ENCODE measurements at places on chromosomes 4 and X.

DNA sequence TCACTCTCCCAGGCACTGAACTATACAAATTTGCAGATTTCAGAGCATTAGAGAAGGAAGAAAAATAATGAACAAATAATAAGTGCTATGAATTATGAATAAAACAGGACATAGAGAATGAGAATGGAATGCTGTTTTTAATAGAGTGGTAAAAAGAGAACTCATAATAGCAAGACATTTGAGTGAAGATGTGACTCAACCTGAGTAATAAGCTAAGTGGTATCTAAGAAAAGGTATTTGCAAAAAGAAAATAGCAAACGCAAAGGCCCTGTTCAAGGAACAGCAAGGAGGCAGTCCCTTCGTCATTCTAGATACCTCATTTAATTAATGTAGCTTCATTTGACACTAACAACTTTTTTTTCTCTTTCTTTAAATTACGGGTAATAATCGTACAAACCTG is 1910.0 kb upstream of the TENM3 start:
- DNase-seq, result no peak

DNA sequence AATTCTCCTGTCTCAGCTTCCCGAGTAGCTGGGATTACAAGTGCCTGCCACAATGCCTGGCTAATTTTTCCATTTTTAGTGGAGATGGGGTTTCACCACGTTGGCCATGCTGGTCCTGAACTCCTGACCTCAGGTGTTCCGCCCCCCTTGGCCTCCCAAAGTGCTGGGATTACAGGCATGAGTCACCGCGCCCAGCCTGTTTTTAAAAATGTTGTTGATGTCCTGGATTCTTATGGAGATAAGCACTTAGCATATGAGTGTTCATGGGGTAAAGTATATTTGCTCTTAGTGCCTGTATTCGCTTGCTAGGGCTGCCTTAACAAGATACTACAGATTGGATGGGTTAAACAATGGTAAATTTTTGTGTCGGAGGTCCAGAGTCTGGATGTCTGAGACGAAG is 91.7 kb downstream of the CEP44 start:
- DNase-seq, result no peak

GRCh38 chr4:108559068-108559793 is 61.1 kb upstream of the RPL34 start:
- no peak for DNase-seq

DNA sequence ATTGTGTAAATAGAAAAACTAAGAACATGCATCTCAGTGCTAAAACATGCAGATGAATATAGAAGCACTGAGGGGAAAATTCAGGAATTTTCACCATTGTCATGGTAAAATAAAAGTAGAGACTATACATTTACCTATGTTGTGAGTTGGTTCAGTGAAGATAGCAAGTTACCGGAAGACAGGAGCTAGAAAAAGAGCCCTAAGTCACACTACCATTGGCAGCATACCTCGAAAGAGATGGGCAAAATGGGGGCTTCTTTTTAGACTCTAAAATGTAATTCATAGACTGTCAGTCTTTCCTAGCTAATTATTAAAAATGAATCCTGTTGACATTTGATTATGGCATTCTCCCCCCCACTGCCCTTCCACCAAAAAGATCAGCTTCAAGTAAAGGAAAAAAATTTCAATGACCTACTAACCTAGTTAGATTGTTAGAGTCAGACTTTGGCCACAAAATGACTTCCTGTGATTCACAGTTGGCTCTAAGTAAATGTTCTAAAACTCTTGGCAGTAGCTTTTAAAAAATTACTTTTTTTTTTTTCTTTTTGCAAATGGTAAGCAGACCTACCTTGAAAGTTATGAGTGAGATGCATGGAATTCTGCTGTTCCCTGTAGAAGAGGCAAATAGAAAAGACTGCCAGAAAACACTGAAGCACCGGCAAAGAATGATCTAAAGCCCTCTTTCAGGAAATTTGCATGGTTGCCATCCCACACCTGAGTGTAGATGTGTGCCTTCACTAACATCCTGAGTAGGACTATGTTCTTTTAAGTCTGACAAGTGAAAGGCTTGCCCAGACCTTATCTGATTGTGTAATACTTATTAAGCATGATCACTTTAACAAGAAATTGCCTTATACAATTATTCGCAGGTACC is 26.4 kb upstream of the ARSJ start:
- DNase-seq, result no peak

DNA sequence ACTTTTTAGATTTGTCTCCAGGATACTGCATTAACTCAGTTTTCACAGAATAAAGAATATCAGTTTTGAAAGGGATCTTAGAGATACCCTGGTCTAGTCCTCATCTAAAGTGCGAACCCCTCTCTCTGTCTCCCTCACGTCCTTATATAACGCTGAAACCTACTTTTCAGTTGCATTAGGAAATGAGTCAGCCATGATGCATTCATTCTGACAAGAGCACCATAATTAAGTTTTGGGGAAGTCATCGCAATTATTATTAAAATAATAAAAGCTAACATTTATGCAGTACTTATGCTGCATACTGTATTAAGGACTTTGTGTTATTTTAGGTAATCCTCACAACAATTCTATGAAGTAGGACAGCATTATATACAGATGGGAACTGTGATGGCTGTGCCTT is 116.1 kb downstream of the REELD1 start:
- DNase-seq, result no peak

DNA sequence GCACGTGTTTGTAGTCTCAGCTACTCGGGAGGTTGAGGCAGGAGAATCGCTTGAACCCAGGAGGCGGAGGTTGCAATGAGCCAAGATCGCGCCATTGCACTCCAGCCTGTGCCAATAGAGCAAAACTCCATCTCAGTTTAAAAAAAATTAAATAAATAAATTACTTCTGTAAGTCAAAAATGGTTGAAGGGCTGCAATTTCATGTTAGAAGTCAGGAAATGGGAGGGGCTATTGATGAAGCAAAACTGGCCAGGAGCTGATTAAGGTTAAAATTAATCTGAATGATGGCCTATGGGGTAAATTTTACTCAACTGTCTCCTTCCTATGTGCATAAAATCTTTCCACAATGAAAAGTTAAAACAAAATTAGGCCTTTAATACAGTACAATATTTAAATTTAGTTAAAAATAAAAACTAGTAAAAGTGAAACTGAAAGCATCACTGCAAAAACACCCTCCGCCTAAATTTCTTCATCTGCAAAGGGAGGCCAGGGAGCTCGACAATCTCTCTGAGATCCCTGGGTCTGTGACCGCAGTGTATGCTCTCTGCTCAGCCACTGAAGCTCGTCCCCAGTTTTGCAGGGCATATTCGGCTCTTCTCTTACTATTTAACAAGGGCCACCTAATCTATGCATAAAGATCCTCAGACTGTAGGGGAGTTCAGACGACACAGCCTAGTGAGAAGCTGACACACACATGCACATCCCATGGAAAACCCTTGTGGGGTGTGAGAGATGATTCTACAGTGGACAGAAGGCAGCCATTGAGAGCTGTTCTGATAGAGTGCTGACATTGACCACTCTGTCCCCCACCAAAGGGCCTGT is 57.2 kb downstream of the IRF2 start:
- no peak for DNase-seq

DNA sequence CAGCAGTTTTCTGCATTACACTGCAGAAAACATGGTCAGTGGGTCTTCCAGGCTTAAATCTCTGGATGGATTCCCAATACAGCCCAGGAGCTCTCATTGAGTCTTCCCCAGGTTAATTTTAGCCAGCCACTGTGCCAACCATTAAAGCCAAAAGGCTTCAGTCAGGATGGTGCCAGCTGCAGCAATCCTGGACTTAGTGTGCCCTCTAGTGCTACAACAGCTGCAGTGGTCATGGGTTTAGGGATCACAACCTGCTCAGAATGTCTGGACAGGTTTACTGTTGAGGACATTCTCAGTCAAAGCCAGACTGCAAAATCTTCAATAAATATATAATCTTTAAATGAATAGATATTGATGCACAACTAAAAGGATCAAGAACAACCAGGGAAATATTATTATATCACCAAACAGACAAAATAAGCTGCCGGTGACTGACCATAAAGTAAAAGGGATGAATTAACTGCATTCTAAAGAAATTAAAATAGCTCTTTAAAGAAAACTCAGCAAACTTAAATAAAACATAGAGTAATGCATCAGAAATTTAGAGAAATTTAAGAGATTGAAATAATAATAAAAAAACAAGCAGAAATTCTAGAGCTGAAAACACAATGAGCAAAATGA is 639.9 kb downstream of the SPOCK3 start:
- DNase-seq, result no peak

GRCh38 chr4:14749910-14750309 is 252.4 kb upstream of the CPEB2 start:
- DNase-seq, result no peak

- DNase-seq, result no peak
These were observed 27.0 kb upstream of the LNX1 start for GRCh38 chr4:53618321-53618720.

DNA sequence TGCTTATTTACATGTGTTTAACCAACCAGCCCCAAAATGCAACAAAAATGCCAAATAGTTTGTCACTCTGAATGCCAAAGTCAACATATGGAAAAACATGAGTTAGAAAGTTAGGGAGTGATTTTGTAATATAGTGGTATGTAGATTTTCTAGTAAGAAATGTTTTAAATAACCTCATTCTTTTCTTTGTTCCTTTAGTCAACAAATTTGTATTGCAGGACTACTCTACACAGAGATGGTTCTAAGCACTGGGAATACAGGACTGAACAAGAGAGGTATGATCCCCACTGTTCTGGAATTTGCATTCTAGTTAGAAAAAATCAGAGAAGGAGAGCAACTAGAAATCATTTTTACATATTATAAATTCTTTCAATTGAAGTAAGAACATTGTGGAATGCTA is 218.8 kb upstream of the ANXA10 start:
- no peak for DNase-seq

GRCh38 chr4:151192556-151193235 is 84.3 kb upstream of the PRSS48 start:
- DNase-seq, result no peak

GRCh38 chr4:78520808-78521226 is 30.8 kb upstream of the ANXA3 start:
- DNase-seq, result no peak

- no peak for DNase-seq
These were observed 27.8 kb upstream of the LDB2 start for GRCh38 chr4:16926214-16926613.

GRCh38 chr4:76729980-76730379 is 168.0 kb downstream of the SOWAHB start:
- no peak for DNase-seq

DNA sequence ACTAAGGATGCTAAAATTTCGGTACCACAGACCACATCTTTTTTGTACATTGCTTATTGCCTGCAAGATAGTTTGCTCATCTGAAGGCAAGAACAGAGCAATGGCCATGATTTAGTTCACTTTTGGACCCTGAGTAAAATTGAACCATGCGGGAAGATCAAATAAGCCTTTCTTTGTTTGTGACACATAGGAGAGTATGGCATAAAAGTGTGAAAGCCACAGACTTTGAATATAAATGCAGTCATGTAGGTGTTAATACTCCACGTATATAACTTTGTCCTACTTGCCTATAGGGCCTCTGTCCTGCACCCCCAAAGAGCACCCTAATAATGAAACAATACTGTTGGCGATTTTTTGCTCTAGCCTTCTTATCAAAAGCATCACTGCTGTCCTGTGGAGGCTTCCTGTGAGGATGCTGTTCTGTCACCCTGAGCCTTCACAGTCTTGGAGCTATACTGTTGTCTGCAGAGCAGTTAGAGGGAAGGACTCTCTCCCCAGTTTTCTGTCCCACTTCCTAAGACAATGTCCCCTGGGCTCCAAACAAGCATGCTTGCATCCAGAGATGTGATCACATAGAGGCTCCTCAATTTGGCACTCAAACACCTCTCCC is 10.2 kb upstream of the CXCL13 start:
- DNase-seq, result no peak

- no peak for DNase-seq
These were observed 33.5 kb upstream of the KCNIP4 start for GRCh38 chr4:21982087-21982486.

- no peak for DNase-seq
These were observed 9.3 kb downstream of the RAB40A start for GRCh38 chrX:103510031-103510430.

DNA sequence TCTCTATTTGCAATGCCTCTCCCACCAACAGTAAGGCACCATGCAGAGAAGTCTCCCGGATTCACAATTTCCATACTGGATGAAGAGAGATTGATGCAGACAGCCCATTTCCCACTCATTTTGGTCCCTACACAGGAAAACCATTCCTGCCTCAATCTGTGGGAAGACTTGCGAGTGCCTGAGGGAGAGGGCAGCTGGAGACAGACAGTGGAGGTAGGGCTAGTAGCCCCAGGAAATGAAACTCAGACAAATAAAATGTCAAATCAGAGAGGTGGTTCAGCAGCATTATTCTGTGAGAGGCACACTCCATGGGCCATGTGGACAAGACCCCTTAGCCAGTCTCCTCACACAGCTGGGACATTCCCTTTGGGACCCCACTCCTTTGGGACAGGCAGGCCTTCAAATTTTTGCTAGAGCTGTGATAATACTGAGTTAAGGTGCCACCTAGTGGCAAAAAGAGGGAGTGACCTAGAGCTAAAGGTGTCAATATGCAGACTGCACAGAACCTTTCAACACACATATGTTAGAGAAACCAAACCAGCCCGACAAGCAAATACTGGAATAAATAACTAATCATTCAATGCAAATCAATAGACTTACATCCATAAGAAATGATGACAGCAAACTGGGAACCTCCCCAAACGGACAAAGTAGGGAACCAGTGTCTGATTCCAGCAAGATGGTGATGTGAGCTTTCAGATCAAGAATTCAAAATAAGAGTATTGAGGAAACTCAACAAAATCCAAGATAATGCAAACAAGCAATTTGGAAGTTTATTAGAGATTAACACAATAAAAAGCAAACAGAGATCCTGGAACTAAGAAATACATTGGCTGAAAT is 1865.3 kb upstream of the AGA start:
- no peak for DNase-seq

GRCh38 chr4:5626913-5627312 is 81.4 kb downstream of the EVC2 start:
- DNase-seq, result no peak

DNA sequence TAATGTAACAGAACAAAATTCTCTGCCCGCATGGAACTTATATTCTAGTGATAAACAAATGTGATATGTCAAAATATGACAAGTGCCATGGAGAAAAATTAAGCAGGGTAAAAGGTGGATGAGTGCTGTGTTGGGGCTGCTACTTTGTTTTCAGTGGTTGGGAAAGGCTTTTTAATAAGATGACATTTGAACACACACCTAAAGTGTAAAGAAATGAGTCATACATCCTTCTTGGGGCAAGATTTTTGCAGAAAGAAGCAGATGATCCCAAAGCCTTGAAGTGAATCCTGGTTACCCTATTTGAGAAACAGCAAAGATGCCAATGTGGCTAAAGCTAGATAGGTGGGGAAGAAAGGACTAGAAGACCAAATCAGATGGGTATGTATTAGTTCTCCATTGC is 564.1 kb downstream of the INPP4B start:
- no peak for DNase-seq

GRCh38 chrX:78182881-78183280 is 43.4 kb upstream of the TAF9B start:
- no peak for DNase-seq

GRCh38 chrX:129958814-129959492 is 23.5 kb upstream of the BCORL1 start:
- no peak for DNase-seq

GRCh38 chrX:107452581-107452980 is 3.1 kb downstream of the FRMPD3 start:
- DNase-seq, result no peak

Data from substantia nigra (tissue), 51 donors.